ENCODE measurements at places on chromosomes 7 and 10.

DNA sequence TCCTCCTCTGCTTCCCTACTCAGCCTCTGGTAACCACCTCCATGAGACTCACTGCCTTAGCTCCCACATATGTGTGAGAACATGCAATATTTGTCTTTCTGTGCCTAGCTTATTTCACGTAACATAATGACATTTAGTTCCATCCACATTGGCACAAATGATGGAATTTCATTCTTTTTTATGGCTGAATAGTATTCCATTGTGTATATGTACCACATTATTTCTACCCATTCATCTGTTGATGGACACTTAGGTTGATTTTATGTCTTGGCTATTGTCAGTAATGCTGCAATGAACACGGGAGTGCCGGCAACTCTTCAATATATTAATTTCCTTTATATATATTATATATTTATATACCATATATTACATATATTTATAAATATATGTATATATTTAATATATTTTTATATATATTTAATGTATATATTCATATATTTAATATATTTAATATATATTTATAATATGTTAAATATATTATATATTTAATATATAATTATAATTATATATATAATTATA is 1046.9 kb downstream of the DNAJB9 start:
- no peak for DNase-seq

- no peak for DNase-seq
Measured at GRCh38 chr10:103480521-103480920, 1.5 kb upstream of the CALHM3 start.

DNA sequence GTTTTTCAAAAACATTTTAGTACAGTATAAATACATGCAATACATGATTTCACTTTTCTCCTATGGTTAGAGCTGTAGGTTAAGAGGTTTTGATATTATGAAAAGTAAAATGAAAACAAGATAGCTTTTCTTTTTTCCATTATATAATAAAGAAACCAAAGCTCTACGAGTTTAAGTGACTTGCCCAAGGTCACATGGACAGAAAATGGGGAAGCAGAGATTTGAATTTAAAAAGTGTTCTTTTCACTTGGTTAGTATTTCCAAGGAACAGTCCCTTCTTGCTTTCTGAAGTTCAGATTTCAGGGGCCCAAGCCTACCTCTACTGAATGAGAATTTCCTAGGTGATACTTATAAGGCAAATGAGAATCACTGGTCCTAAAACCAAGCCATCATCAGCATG is 13.2 kb upstream of the MAP3K8 start:
- DNase-seq = no peak

GRCh38 chr7:98251231-98251600 is 816 bp downstream of the TECPR1 start:
- no peak for DNase-seq

DNA sequence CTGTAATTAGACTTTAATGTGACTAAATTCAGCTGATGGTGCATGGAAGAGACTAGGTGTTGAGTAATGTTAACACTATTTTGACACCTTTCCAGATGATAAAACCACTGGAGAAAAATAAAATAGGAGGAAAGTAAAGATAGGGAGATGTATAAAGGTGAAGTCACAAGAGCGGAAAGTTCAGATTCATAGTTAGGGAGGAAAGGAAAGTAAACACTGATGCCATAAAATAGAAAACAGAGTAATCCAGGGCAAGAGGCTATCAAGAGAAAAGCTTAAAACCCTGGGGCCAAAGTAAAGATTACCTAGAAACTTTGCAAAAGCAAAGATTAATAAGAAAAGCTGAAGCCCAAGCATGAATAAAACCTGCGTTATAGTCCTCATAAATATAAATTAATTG is 62.8 kb downstream of the RAB11FIP2 start:
- no peak for DNase-seq

- DNase-seq = no peak
Measured at GRCh38 chr10:43204042-43204942, 62.6 kb downstream of the RASGEF1A start.

GRCh38 chr10:130339091-130339490 is 202.9 kb downstream of the GLRX3 start:
- DNase-seq = no peak

- no peak for DNase-seq
Measured at GRCh38 chr10:70634011-70634410, 31.5 kb upstream of the PRF1 start.

DNA sequence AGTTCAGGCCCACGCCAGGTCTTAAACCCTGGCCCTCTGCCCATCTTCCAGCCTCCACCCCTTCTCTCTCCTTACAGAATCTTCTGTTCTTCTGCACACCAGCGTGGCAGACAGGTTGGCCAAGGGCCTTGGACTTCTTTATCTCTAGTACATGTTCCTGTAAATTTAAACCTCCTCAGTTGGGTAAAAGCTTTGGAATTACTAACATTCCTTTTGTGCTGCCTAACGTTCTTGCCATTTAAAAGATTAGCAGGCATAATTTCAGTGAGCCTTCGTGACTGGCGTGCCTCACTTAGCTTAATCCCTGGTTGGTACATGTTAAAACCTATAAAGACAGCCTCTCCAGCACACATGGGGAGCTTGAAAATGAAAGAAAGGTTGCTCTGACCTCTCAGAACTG is 192.2 kb downstream of the CUX1 start:
- no peak for DNase-seq

GRCh38 chr7:33893377-33893776 is 12.0 kb upstream of the BMPER start:
- DNase-seq = no peak

DNA sequence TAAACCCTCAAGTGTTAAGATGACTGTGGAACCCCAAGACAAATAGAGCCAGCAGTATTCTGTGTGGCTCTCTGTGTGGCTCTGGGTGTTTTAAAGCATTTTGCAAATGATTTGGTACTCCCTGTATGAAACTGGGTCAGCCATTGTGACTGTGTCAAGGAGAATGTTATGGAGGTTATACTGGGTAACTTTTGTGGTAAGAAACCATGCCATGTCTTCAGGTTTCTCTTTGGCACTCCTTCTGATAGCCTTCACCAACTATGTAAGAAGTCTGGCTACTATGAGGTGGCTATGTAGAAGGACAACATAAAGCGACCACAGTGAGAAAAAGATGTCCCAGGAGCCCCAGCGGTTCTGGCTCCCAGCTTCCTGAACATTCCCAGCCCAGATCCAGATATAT is 226.6 kb upstream of the RHOBTB1 start:
- DNase-seq = no peak

GRCh38 chr10:103871006-103871405 is 15.6 kb upstream of the SH3PXD2A start:
- DNase-seq = no peak

GRCh38 chr7:1081931-1082401 is 5.9 kb upstream of the GPER1 start:
- peak; percentile 60 for DNase-seq

- no peak for DNase-seq
Measured at GRCh38 chr10:60942134-60942787, 1.7 kb downstream of the RHOBTB1 start.

DNA sequence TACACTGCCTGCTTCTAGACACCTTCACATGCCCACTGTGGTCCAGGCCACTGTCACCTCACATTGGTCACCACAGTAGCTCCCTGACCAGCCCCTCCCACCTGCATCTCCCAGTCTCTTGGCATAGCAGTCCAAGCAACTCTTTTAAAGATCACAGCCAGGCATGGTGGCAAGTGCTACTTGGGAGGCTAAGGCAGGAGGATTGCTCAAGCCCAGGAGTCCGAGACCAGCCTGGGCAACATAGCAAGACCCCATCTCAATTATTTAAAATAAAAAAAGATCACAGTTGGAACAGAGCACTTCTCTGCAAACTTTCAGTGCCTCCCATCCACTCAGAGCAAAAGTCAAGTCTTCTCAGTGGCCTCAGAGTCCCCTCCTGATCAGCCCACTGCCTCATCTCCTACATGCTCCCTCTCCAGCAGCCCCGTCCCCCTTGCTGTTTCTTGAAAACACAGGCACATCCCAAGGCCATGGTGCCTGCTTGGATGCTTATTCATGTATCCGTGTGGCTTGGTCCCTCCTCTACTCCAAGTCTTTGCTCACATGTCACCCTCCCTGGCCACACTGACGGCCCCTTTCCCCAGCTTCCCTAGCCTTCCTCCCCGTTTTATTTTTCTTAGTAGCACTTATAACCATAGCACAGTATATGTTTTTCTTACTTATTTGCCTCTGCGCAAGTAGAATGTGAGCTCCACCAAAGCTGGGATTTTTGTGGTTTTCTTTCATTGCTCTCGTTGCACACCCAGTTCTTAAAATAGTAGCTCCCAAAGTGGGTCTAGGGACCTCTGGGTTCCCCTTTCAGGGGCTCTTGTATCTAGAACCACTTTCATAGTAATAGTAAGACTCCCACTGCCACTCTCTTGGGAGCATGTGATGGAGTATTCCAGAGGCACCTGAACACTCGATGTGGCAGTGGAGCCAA is 19.5 kb downstream of the TSPAN15 start:
- DNase-seq = no peak

- no peak for DNase-seq
Measured at GRCh38 chr10:77516575-77516974, 121.0 kb downstream of the KCNMA1 start.

DNA sequence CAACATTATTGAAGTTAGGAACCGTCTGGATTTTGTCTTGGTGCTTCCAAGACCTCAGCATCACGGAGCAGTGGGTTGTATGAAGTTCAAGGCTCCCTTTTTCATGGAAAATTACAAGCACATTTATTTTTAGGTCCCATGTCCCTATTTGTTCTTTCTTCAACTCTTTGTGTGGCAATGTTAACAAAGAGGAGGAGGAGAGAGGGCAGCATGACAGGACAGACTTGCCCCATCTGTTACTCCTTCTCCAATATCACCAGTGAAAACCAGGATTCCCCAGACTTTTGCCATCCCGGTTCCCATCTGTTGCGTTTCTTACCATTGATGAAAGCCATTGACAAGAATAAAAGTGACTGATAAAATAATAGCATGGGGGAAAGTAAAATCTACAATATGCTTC is 28.6 kb downstream of the EEPD1 start:
- no peak for DNase-seq

DNA sequence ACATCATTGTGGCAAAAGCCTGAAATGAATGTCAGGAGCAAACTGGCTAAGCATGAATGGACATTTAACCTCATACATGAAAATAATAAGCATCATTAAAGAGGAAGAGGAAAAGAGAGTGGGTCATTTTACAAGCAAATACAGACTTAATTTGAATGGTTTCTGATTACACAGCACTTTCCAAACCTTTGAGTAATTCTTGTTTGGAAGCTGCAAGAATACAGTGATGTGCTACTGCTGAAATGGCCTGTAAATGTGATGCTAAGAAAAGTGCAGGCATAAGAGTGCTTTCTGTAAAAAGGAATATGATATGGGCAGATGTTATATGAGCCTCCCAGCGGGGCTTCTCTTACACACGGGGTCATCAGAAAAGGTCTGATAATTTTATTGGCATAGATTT is 30.2 kb downstream of the TAS2R16 start:
- peak; percentile 0 for DNase-seq

GRCh38 chr10:416091-416515 is 273.4 kb downstream of the DIP2C start:
- no peak for DNase-seq

- peak; percentile 91 for DNase-seq
Measured at GRCh38 chr10:70462349-70462984, 16.1 kb upstream of the PALD1 start.

DNA sequence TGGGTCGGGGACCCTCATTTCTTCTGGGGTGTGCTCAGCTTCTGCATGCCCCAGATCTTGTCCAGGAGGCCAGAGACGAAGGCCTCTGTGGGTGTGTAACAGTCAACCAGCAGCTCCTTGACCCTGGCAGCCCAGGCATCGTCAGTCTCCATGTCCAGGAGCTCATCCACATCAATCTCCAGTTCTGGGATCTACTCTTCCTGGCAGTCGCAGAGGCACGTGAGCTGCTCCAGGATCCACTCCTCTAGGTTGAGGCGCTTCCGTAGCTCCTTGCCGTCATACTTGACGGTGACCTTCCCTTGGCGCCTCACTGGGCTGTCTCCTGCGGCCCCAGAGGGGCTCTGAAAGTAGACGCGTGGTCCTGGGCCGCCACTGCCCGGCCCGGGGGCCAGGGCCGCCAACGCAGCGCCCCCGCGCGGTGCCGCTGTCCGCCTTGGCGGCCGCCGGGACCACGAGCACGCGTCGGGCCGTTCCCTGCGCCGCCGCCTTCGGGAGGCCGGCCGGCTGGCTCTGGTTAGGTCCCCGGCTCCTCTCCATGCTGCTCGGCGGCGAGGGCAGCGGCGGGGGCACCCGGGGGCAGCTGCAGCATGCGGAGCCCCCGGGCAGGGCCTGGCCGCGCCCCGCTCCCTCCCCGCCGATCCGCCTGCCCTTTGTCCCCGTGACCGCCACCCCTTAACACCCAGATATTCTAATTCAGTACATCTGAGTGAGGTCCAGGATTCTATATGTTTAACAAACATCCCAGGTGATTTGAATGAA is 170.5 kb downstream of the SEPTIN7 start:
- no peak for DNase-seq

- DNase-seq = no peak
Measured at GRCh38 chr10:48552946-48553564, 51.8 kb downstream of the ARHGAP22 start.

GRCh38 chr10:29473406-29474100 is 161.2 kb downstream of the SVIL start:
- DNase-seq = no peak

GRCh38 chr7:147308539-147308938 is 1191.9 kb downstream of the CNTNAP2 start:
- DNase-seq = no peak

DNA sequence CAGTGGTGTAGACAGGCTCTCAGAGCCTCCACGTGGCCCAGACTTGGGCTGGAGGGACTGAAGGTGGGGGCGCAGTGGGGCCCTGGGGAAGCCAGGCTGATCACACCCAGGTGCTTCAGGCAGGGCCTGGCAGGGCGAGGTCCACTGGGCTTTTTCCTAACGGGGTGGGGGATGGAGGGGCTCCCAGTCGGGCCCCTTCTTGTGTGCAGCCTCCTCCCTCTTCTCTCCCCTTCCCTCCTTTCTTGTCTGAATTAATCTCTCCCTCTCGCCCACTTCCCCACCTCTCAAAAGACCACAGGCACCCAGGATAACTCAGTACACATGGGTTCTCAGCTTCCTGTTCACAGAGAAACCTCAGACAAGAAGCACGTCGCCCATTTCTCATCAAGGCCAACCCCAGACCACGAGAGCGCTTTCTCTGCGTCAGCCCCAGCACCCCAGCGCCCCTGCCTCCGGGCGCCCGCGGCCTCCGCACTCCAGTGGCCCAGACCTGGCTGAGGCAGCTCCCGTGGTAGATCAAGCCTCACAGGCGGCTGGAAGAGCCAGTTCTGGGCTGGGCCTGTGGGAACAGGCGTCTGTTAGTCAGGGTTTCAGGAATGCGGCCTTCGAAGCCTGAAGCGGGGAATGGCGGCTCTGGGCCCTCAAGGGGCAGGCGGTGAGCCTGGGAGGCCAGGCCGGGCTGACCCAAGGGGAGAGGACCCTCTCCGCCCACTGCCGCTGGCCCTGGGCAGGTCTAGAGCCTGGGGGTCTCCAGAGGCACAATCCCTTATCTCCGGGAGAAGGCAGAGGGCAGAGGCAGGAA is 50.6 kb downstream of the PWWP2B start:
- DNase-seq = no peak

DNA sequence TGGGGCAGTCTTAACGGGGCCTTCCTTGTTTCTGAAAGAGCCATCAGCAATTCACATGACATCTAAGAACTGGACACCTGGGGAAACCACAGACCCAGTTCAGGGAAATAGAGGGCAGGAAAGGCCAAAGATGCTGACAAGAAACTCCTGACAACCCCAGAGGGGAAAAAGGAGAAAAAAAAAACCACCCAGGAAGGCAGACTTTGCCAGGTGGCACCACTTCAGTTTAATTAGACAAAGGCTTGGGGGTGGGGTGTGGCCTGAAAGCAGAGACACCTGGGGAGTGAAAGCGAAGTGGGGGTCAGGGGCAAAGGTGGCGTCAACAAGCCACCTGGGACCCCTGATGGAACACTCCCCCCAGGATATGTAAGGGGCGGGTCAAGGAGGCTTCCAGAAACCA is 53.6 kb downstream of the RAB11FIP2 start:
- no peak for DNase-seq

Data from COR-L47 (cell line).